ENCODE measurements at places on chromosomes 12 and 14.

GRCh38 chr12:57001448-57001906 is 4.9 kb downstream of the ZBTB39 start:
- peak; percentile 71 for DNase-seq

DNA sequence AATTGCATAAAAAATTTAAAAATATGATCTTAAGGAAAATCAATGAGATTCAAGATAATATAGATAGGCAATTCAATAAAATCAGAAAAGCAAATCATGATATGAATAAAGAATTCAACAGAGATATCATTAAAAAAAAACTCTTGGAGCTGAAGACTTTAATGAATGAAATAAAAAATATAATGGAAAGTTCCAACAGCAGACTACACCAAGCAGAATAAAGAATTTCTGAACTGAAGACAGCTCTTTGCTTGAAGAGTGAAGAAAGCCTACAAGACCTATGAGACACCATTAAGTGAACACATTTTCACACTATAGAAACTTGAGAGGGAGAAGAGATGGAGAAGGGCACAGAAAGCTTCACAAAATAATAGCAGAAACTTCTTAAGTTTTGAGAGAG is 45.9 kb downstream of the PLBD1 start:
- no peak for DNase-seq

DNA sequence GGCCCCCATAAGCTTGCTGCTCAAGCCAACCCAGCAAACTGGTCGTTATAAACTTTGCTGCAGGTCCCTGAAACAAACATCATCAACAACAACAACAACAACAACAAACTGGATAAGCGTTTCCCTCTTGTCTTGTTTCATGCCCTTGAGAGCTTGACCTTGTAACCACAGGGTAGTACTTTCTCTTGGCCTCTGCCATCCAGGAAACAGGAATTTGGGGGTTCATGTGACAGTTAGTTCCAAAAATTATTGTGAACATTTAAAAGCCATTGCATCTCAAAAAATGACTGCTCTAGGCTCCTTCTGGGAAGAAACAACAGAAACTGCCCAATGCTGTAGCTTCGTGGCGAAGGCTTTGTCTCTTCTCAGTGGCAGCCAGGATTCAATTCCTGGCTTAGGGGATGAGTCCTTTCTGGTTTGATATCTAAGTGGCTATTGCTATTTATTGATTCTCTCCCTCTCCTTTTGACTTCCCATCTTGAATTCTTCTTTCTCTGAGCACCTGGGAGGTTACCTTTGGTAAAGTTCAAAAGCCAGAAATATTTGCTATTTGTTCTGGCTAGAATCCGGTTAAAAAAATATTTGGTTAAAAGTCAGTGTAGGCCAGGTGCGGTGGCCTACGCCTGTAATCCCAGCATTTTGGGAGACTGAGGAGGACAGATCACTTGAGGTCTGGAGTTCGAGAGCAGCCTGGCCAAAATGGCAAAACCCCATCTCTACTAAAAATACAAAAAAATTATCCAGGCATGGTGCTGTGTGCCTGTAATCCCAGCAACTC is 52.0 kb upstream of the CPM start:
- DNase-seq = no peak

GRCh38 chr12:30896461-30896860 is 30.1 kb upstream of the TSPAN11 start:
- no peak for DNase-seq

GRCh38 chr12:59927032-59927431 is 331.2 kb downstream of the SLC16A7 start:
- DNase-seq = no peak

GRCh38 chr12:96751626-96752025 is 155.4 kb upstream of the NEDD1 start:
- DNase-seq = no peak

- DNase-seq = no peak
Observed at GRCh38 chr12:92486443-92487137, 216.2 kb upstream of the PLEKHG7 start.

DNA sequence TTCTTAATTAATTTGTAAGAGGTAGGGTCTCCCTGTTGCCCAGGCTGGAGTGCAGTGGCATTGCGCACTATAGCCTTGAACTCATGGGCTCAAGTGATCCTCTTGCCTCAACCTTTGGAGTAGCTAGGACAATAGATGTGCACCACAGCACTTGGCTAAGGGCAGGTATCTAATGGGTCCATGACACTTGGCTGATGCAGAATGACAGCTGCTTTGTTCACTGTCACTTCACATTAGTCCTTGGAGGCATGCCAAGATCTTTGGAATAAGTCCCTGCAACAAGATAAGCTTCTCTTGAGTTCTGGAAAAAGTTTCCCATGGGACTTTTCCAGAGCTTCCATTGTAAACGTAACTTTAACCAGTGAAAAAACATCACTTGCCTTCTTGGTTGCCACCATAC is 23.4 kb downstream of the COQ6 start:
- DNase-seq = no peak

DNA sequence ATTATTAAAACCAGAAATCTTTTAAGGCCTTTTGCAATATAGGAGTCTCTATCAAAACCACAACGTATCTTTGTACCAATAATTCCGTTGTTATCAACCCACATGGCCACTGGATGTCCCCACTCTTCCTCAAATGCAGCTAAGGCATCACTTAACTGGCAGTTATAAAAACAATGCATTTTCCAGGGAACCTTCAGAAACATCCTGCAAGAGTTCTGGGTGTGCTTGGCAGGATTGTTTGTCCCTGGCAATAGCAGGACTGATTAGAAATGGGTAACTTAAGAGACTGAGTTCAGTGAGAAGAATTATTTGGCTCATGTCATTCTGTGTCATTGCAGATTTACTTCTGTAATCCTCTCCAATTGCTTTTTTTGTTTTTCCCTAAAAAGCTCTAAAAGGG is 112.0 kb downstream of the SLC15A5 start:
- DNase-seq = no peak

GRCh38 chr12:122602456-122602855 is 75.4 kb downstream of the KNTC1 start:
- no peak for DNase-seq

GRCh38 chr12:100795800-100796179 is 1.2 kb downstream of the ANO4 start:
- DNase-seq = no peak

GRCh38 chr12:119998471-119999245 is 9.6 kb downstream of the BICDL1 start:
- no peak for DNase-seq

DNA sequence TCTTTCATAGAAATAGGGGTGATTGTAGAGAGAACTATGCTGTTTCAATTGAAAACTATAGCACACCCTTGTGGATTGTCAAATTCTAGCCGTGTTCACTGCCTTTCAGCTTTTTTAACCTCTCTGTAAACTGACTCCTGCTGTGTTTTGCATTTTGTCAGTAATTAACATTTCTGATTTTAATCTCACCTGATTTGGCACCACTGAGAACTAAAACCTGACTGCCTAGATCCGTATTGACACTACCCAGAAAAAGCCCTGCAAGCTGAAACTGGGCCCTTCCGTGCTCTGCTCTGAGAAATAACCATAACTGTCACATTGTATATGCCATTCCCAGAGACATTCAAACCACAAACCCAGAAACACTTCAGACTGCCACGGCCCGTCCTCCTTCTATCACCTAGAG is 26.6 kb upstream of the ETV6 start:
- no peak for DNase-seq

- DNase-seq = peak; percentile 37
Observed at GRCh38 chr12:94244165-94245133, 96.1 kb downstream of the PLXNC1 start.

DNA sequence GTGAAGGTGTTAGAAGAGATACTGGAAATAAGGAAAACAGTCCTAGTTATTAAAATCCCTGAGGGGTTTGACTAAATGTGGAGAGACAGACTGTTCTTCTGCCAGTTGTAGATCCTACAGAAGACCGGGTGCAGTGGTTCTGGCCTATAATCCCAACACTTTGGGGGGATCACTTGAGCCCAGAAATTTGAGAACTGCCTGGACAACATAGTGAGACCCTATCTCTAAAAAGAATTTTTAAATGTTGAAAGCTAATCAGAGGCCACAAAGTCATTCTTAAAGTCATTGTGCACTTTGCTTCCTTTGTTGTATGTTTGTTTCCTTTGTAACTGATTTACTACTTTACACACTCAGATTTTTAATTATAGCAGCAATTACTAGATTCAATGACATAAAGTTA is 61.2 kb upstream of the RASSF3 start:
- no peak for DNase-seq

- no peak for DNase-seq
Observed at GRCh38 chr14:34640826-34641225, 10.9 kb upstream of the SNX6 start.

- DNase-seq = no peak
Observed at GRCh38 chr12:105076098-105076497, 8.2 kb downstream of the ALDH1L2 start.

GRCh38 chr14:99815696-99816095 is 22.5 kb downstream of the EML1 start:
- no peak for DNase-seq

- no peak for DNase-seq
Observed at GRCh38 chr12:82721726-82722125, 35.0 kb downstream of the TMTC2 start.

DNA sequence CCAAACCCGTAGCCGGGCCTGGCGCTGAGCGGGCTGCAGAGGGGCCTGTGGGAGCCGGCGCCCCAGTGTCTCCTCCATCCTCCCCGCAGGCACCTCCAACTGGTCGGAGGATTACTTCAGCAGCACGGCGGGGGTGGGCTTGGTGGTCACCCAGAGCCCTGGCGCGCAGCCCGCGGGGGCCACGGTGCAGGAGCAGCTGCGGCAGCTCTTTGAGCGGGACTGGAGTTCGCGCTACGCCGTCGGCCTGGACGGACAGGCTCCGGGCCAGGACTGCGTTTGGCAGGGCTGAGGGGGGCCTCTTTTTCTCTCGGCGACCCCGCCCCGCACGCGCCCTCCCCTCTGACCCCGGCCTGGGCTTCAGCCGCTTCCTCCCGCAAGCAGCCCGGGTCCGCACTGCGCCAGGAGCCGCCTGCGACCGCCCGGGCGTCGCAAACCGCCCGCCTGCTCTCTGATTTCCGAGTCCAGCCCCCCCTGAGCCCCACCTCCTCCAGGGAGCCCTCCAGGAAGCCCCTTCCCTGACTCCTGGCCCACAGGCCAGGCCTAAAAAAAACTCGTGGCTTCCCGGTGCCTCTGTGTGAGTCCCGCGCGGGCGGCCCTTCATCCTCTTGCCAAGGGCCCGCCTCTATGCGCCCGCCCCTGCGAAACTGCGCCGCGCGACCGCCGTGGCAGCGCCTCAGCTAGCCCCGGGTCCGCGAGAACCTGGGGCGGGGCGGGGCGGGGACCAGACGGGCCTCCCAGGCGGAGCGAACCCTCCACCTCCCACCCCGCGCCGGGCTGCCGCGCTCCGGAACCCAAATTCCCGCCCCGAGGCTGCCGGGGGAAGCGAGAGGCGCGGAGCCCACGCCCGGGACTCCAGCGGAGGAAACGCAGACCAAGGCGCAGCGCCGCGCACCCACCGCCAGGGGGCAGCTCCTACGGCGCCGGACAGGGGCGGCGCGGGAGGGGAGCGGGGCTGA is 8.3 kb downstream of the PLD4 start:
- DNase-seq = peak; percentile 83

DNA sequence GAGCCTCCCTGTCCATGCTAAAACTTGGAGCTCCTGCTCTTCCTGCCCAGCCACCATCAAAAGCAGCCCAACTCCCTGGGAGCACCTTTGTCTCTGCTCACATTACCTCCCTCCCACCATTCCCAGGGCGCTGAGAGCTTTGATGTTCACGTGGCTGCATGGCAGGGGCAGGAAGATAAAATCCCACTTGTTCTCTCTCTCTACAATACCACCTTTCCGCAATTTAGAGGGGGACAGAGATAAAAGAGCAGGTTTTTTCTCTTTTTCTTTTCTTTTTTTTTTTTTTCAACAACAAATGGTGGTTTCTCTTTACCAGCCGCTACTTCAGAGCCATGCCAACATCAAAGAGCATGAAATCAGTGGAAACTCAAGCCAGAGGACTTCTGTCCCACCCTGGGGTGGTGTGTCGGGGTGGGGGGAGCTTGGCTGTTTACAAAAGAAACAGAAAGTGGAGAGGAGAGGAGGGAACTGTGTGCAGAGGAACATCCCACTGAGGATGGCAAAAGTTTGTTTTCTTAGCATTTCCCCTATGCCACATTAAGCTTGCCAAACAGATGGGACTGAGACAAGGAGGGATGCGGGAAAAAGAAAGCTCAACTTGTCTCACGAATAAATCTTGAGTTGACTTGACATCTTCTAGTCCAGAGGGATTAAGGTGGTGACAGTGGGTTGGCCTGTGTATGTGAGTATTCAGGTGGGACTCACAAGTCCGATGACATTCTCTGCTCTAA is 103.7 kb upstream of the NUDT4 start:
- DNase-seq = no peak

GRCh38 chr12:125089083-125089482 is 23.8 kb downstream of the AACS start:
- DNase-seq = no peak

DNA sequence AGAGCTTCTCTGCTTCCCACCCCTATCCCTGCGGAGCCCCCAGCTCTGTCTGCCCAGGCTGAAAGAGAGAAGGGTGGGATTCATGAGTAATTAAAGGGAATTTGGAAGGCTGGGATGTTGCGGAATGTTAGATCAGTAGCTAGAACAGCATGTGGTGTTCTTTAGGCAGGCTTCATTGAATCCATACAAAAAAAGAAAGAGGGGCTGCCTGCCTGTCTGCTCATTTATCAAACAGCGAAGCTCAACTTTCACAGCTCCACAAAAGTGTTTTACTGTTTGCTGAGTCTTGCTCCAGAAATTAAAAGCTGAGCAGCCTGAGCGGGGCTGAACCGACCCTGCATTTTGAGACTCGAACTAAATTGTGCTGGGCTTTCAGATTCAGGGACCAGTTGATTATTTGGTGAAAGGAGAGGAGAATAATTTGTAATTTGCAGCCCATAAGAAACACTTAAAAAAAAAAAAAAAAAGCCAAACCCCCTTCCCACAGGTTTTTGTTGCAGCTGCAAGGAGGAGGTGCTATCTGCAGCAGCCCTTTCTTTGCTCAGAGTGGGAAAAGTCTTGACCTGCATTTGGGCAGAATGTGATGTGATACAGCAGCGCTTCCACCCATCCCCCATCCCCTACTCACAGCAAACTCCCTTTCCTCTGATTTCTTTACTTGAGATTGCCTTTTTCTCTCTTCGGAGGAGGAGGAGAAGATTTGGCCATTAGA is 89.7 kb downstream of the RFX4 start:
- no peak for DNase-seq

DNA sequence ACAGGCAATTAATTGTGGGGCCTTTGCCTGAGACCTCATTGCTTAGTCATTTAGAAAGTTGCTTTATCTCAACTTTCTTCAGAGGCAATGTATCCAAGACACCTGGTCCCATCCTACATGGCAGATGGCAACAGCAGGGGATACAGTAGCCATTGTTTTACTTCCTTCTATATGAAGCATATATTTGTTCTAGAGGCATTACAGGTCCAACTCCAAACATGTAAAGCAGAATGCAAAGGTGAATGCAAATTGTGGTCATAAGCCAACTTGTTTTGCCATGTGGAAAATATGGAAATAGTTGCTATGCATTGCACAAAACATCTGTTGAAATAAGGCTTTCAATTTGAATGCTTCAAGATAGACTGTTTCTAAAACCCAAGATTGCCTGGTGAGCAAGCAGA is 109.8 kb upstream of the BCAT1 start:
- no peak for DNase-seq
